ENCODE measurements at places on chromosomes 16 and 17.
A peak's percentile ranks its signal among the peaks of the same experiment; 100 is the strongest.

GRCh38 chr17:19671433-19671832 lies 22.9 kb downstream of the ALDH3A2 start:
- no peak for DNase-seq

- DNase-seq: peak; percentile 67
Measured at GRCh38 chr17:21452377-21453143, 76.4 kb downstream of the KCNJ12 start.

DNA sequence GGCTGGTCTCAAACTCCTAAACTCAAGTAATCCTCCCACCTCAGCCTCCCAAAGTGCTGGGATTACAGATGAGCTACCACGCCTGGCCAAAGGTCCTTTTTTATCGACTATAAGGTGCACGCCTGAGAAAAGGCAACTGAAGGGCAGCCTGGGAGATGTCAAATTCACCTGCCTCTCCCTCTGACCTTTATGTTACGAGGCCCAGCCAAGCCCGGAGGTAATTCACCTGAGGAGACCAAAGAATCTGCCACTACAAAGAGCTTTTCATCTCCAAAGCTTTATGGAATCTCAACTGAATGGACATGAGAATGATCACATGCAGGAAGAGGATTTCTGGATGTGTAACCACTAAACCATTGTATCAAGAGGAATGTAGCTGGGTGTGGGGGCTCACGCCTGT lies 37.2 kb downstream of the LYRM1 start:
- peak; percentile 31 for DNase-seq

DNA sequence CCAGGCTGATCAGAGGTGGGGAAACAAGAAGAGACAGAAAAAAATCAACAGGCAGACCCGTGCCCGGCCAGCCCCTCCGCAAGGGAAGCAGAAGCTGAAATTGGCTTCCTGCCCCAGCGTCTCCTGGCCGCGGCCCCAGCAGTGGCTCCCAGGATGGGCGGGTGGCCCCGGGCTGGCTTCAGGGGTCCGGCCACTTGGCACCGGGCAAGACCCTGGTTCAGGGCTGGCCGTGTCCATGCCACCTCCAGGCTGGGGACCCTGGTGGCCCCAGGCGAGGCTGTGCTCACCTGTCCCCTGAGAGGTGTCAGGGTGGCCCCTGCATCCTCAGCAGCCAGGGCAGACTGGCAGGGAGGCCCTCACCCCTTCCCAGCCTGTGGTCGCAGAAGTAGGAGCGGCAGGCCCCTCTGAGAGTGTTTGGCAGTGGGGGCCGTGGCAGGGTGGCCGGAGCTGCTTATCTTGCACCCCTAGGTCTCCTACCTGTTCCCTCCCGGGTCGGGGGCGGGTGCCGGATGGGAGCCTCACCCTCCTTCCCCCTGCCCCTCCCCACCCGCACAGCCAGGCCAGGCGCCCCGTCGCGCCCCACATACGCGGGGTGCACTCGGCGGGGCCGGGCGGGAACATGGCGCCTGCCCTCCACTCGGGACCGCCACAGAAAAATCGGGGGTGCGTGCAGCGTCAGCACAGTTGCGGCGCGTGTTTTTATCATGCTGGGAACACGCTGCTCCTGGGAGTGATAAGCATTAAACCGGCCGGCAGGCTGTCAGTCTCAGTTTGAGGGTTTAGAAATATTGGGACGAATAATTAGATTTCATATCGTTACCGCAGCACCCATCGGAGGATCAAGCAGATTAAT lies 46.7 kb upstream of the ZC3H18 start:
- DNase-seq: no peak

DNA sequence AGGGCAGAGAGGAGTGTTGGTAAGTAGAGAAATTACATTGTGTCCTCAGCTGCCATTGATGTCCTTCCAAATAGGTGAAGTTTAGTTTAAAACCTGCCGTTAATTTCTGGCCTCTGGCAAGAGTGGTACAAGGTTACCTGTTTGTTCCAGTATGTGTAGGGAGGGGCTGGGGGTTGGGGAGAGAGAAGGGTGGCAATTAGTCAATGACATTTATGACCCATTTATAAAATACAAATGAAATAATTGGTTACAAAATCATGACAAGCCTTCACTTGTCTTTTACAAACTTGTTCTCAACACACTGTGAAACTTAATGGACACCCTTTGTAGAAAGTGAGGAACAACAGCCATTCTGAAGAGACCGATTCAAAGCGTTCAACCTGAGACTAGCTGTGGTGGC lies 281.0 kb downstream of the FTO start:
- DNase-seq: no peak

DNA sequence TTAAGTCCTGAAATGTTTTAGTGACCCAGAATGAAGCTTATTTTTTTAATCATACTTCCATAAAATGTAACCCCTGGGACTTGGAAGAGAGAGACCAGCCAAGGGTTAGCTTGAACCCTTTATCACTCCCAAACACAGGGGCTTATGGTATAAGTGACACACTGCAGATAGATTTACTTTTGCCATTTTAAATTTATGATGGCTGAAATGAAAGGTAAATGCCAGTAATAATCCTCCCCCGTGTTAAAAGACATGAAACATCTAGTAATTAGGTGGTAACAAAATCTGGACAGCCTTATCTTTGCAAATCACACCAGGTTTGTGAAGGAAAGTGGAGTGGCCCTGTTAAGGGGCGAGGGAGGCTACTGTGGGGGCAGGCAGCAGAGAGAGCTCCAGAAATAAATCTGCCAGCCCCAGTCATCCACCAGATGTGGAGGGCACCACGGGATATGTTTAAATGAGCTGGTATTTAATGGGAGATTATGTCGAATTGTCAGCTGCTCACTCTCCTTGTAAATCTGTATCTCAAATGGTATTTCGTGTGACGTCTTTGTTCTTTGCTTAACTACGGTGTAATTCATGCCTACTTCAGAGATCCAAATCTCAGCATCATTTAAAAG lies 326.5 kb downstream of the WWOX start:
- no peak for DNase-seq

- DNase-seq: no peak
Measured at GRCh38 chr17:63517825-63518534, 5.2 kb upstream of the KCNH6 start.

- no peak for DNase-seq
Measured at GRCh38 chr16:86806838-86807351, 228.5 kb downstream of the FOXL1 start.

DNA sequence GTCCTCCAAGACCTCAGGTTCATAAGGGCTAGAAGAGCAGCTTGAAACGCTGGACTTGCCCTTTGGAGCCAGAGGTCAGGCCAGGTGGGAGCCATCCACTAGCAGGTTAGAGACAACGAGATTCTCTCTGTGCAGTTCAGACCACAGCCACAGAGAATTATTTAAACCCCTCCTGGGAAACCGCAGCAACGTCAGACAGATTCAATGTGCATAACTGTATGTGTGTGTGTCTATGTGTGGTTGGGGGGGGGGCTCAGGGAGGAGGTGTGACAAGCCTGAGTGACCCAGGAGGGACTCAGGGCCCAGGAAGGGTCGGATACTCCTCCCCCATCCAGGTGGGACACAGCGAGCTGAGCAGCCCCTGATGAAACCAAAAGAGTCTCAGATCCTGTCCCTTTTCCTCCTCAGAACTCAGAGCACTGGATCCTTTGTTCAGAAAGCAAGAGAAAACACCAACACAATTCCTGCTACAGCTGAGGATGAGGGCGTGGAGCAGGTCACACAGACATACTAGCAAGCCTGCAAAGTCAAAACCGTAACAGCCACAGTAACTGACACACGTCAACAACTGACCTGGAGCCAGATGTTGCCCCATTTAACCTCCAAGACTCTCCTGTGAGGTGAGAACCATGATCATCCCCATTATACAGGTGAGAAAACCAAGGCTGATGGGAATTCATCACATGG lies 66.8 kb downstream of the XYLT1 start:
- no peak for DNase-seq

- no peak for DNase-seq
Measured at GRCh38 chr17:7647018-7647417, 3.7 kb upstream of the ATP1B2 start.

GRCh38 chr17:50808888-50809287 lies 26.5 kb upstream of the WFIKKN2 start:
- DNase-seq: no peak

- DNase-seq: no peak
Measured at GRCh38 chr17:31379597-31380205, 11.8 kb upstream of the RAB11FIP4 start.

GRCh38 chr17:1055751-1056645 lies 59.1 kb downstream of the TIMM22 start:
- DNase-seq: peak; percentile 81

- no peak for DNase-seq
Measured at GRCh38 chr16:74896389-74897370, 88.2 kb downstream of the WDR59 start.

DNA sequence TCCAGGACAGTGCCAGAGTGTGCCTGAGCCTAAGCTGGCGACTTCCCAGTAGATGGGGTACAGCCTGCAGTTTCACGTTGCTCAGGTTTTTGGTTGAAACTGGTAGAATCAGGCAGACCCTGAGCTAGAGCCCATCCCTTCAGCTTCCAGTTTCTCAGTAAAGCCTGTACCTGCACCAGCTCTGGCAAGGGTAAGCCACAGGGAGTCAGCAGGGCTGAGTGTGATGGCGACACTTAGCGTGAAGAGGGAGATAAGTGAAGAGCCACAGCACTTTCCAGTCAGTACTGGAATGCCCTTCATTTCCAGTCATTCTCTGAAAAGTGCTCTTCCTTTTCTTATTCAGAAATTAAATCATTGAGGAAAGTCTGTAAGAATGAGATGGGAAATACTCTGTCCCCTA lies 22.4 kb downstream of the PLD6 start:
- no peak for DNase-seq

- no peak for DNase-seq
Measured at GRCh38 chr17:43701318-43701743, 39.6 kb upstream of the MEOX1 start.

- no peak for DNase-seq
Measured at GRCh38 chr17:61462719-61463315, 10.6 kb downstream of the TBX4 start.

DNA sequence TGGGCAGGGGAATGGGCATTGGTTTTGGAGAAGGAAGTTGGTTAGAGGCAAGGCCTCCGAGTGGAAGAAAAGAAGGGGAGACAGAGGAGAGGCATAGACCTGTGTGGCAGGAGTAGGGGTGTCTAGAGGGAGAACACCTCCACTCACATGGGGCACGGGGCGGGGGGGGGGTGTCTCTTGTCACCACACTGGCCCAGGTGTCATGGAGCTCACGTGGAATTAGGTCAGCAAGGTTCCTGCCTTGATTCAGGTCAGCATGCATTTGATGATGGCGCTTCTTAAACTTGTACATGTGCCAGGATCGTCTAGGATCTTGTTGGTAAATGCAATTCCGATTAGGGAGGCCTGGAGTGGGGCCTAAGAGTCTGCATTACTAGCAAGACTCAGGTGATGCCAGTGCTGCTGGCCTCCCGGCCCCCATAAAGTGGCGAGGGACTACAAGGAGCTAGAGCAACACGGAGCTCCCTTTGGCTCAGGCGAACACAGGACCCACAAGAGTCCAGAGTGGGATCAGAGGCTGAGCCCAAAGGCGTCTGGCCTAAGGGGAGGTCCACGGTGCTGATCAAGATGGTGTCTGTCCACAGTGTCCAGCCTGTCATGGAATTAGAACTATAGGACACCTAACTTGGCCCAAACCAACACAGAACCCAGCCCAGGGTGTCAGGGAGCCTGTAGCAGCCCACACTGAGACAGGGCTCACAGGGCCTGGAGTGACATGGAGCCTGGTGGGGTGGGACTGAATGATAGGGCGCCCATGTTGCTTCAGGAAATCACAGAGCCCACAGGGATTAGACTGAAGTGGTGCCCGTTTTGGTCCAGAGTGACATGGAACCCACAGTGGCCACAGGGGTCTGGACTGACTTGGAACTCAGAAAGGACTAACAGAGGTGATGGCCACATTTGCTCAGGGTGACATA lies 16.7 kb downstream of the EPOP start:
- DNase-seq: no peak

GRCh38 chr17:76432712-76433336 lies 20.1 kb downstream of the UBE2O start:
- no peak for DNase-seq

DNA sequence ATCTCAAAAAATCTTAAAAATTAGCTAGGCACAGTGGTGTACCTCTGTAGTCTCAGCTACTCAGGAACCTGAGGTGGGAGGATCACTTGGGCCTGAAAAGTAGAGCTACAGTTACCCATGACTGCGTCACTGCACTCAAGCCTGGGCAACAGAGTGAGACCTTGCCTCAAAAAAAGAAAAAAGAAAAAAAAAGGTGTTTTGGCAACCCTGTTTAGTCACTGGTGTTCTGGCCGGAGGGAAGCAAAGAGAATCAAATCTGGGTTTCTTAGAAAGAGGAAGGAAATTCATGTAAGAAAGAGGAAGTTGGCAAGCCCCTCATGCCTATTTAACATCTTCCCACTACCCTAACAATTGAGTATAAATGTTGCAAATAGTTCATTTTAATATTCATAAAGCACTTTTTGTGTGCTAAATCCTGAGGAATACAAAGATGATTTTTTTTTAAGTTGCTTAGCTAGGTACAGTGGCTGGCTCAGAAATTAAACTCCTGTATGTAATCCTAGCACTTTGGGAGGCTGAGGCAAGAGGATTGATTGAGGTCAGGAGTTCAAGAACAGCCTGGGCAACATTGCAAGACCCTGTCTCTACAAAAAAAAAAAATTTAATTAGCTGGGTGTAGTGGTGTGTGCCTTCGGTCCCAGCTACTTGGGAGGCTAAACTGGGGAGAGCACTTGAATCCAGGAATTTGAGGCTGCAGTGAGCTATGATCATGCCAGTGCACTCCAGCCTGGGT lies 6.5 kb upstream of the USP32 start:
- DNase-seq: no peak

- peak; percentile 7 for DNase-seq
Measured at GRCh38 chr17:58783380-58783779, 27.7 kb downstream of the PPM1E start.

DNA sequence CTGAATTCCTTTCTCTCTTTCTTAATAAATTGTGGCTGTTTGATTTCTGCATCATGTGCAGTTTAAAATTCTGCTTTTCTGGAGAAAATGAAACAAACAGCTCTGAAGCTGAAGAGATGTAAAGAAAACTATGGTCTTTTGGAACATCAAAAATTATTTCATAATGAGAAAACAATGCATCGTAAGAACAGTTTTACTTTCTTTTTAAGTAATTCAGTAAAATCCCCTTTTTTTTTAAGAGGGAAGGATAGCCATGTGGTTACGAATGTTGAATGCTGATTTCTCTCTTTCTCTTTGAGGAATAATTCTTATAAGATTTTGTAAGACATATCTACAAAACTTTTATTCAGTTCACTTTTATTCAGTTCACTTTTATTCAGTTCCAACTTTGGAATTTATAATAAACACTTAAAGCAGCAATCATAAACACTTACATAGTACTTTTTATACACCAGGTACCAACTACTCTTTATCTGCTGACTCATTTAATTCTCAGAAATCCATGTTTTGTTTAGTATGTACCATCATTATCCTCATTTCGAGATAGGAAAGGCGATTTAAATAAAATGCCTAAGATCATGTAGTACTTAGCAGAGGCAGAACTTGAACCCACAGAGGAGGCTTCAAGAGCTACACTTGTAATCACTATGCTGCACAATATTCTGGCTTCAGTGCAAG lies 26.6 kb downstream of the CNTNAP4 start:
- DNase-seq: no peak

Data from hepatocyte (in vitro differentiated cells).